ENCODE measurements at places on chromosomes 1 and 21. TPM values are rescaled to one million over a fixed set of nuclear protein-coding genes. Genes with fewer than 3 reads are reported as not detected.

FAM110D gene
- polyA plus RNA-seq, result not detected

ITLN1 gene
- polyA plus RNA-seq, result not detected

CHRM3 gene
- polyA plus RNA-seq, result 0.02 TPM

KCNJ6 gene
- 0.06 TPM for polyA plus RNA-seq

NHLH1 gene
- polyA plus RNA-seq, result 0.19 TPM

RNASEL gene
- 6.2 TPM for polyA plus RNA-seq

USH2A gene
- polyA plus RNA-seq, result 0.01 TPM

YTHDF2 gene
- polyA plus RNA-seq, result 73.6 TPM

GBP6 gene
- not detected for polyA plus RNA-seq

FOXD3 gene
- polyA plus RNA-seq, result not detected

PPIAL4G gene
- not detected for polyA plus RNA-seq

PERM1 gene
- polyA plus RNA-seq, result not detected

ETS2 gene
- polyA plus RNA-seq, result 62.7 TPM

NBPF6 gene
- polyA plus RNA-seq, result not detected

KRTAP12-1 gene
- not detected for polyA plus RNA-seq

Measured in AG04450 (cell line).